ENCODE measurements at places on chromosomes 7 and 10. TPM values are rescaled to one million over a fixed set of nuclear protein-coding genes. Genes with fewer than 3 reads are reported as not detected.

- no peaks in the 10 kb centered on the region for H3K36me3 ChIP-seq
- H3K4me1 ChIP-seq, result no peaks in the 10 kb centered on the region
- no peaks in the 10 kb centered on the region for H3K27me3 ChIP-seq
- H3K4me3 ChIP-seq, result no peak overlapping the region
- DNase-seq, result no peak
- H3K27ac ChIP-seq, result no peak overlapping the region
These were observed 606.6 kb upstream of the SORCS1 start for GRCh38 chr10:107771066-107771465.

Gene PIK3AP1
- 40.1 TPM for total RNA-seq

DNA sequence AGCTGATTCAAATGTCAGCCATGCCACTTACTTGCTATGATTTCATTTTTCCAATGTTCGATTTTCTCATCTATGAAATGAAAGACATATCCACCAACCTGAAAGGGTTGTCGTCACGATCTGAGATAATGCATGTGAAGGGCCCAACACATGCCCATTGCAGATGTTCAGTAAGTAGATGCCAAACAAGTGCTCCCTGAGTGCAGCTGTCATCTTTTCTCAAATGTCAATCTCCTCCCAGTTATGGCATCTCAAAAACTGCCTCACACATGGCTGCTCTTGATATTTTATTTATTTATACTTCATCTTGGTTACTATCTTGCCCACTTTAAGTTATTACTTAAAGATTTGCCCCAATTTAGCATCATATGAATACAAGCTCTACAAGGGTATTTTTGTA is 16.8 kb downstream of the CPEB3 start:
- H3K4me3 ChIP-seq, result no peak overlapping the region
- no peak overlapping the region for H3K27ac ChIP-seq
- no peaks in the 10 kb centered on the region for H3K36me3 ChIP-seq

Gene YKT6
- total RNA-seq, result 43.8 TPM

DNA sequence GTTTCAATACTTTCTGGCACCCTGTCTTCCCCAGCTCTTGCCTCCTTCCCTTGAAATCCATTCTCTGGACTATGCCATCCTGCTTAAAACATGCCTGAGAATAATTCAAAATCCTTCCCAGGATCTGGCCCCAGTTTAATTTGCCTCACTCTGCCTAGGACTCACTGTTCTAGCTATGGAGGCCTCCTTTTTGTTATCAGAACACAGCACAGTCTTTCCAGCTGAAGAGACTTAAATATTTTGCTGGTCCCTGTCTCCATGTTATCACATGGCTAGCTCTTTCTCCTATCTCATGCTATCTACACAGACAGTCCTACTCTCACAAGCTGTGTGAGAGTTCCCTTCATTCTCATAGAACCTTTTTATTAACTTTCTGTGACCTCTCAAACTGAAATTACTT is 194.8 kb downstream of the RNLS start:
- no peak for DNase-seq
- no peaks in the 10 kb centered on the region for H3K36me3 ChIP-seq
- no peak overlapping the region for H3K27ac ChIP-seq
- H3K4me1 ChIP-seq, result peaks cover 27% of the 10 kb centered on the region
- no peak overlapping the region for H3K4me3 ChIP-seq

- no peaks in the 10 kb centered on the region for H3K27me3 ChIP-seq
- DNase-seq, result no peak
- H3K36me3 ChIP-seq, result no peaks in the 10 kb centered on the region
- H3K4me3 ChIP-seq, result no peak overlapping the region
- no peaks in the 10 kb centered on the region for H3K4me1 ChIP-seq
These were observed 366.4 kb upstream of the POM121L12 start for GRCh38 chr7:52669031-52669430.

DNA sequence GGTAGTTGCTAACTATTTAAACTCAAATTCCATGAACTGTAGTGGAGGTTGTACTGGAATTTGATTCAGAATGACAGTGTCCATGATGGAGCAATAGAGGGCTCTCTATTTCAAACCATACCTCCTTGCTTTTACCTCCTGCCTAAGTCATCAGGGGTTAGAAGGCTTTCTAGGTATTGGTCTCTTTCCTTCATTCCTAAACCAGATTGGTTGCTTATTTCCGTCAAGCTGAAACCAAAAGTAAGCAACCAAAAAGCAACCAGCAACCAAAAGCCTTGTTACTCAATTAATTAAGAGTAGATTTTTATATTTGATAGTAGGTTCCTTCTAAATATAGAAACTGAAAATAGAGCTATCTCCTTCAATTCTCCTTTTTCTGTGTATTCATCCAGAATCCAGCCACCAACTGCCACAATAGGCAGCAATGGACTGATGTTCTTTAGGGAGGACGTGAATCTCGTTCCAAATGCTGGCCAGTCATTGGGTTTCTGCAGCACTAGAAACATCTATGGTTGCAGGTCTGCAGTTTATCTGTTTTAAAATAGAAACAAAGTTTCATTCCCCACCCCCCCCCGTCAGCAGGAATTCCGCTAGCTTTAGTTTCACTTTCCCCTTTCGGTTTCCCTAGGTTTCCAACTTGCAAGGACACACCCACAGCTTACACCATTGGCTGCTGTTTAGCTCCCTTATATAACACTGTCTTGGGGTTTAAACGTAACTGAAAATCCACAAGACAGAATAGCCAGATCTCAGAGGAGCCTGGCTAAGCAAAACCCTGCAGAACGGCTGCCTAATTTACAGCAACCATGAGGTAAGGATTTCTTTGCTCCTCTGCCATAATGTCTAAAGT is at the start of gene IFIT1:
IFIT1 (plus strand) TSS at position 717 of the 850 bp plus-strand sequence; CDS start at position 807, 90 bp downstream.
- H3K27ac ChIP-seq, result peak within 1 kb of the TSS; percentile 87
- peak; percentile 60 for DNase-seq
- no peaks in the 10 kb centered on the region for H3K36me3 ChIP-seq
- no peaks in the 10 kb centered on the region for H3K27me3 ChIP-seq

Measured in upper lobe of left lung (tissue), 6 donors.